ENCODE measurements at places on chromosomes 2 and 18.

GRCh38 chr2:50649626-50650402 is 382.1 kb downstream of the NRXN1 start:
- DNase-seq = no peak

DNA sequence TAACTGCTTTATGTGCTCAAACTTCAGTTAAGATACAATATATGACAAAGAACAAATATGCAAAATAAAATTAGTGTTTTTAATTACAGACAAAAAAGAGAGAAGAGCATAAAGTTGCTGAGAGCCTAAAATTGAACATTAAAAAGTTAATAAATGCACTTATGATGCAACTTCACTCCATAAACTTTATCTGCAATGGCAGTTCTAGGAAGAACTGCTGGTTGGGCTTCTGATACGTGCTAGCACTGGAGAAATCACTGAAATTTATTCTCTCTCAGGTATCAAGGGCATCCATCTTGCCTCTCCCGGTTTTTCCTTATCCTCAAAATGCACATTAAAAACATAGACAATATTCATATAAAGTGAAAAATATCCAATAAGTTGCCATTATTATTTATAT is 35.7 kb downstream of the MYO3B start:
- no peak for DNase-seq

GRCh38 chr2:95323347-95324155 is 26.4 kb downstream of the KCNIP3 start:
- no peak for DNase-seq

- no peak for DNase-seq
These were observed 31.9 kb upstream of the GPC1 start for GRCh38 chr2:240403396-240404104.

GRCh38 chr2:102266204-102266603 is 45.2 kb upstream of the IL1RL1 start:
- DNase-seq = no peak

DNA sequence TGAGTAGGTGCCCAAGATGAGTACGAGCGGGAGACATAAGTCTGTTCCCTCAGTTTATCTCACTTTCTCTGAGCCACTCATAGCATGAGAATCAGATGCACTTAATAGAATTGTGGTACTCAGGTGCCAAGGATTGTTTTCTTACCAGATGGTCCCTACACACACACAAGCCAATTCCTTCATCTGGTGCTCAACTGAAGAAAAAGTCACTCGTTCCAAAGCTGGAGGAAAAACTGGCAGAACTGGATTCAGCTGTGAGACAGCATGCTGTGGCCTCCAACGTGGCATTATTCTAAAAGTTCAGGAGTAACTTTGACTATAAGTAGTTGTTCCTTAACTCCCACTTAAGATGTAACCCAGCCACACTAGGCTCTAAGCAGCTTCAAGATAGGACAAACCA is 33.4 kb upstream of the ABCA12 start:
- no peak for DNase-seq
